ENCODE measurements at places on chromosomes 2 and 18. TPM values are rescaled to one million over a fixed set of nuclear protein-coding genes. Genes with fewer than 3 reads are reported as not detected.

The GAREM1 gene
- polyA plus RNA-seq, result 5.6 TPM

The CNTNAP5 gene
- polyA plus RNA-seq, result not detected

The TMEM200C gene
- polyA plus RNA-seq, result 0.34 TPM

The AMER3 gene
- 0.11 TPM for polyA plus RNA-seq

The MYO5B gene
- polyA plus RNA-seq, result 8.2 TPM

The GNAL gene
- polyA plus RNA-seq, result 1.2 TPM

The BMPR2 gene
- polyA plus RNA-seq, result 4.1 TPM

The UGT1A5 gene
- not detected for polyA plus RNA-seq

The COPS9 gene
- polyA plus RNA-seq, result 335 TPM

The EMX1 gene
- 0.10 TPM for polyA plus RNA-seq

The PDE11A gene
- polyA plus RNA-seq, result 0.72 TPM

The FN1 gene
- 51.9 TPM for polyA plus RNA-seq

The CD28 gene
- polyA plus RNA-seq, result 0.59 TPM

The B4GALT6 gene
- polyA plus RNA-seq, result 1.9 TPM

The IGFBP5 gene
- 172 TPM for polyA plus RNA-seq

The METTL5 gene
- 76.0 TPM for polyA plus RNA-seq

The USP14 gene
- polyA plus RNA-seq, result 17.7 TPM

The PRKD3 gene
- 17.8 TPM for polyA plus RNA-seq

The HOXD4 gene
- polyA plus RNA-seq, result 3.8 TPM

The TCF7L1 gene
- 22.3 TPM for polyA plus RNA-seq

The C1GALT1C1L gene
- polyA plus RNA-seq, result 2.5 TPM

The PLGLB2 gene
- polyA plus RNA-seq, result 1.9 TPM

The RBM44 gene
- 0.12 TPM for polyA plus RNA-seq

The CD207 gene
- polyA plus RNA-seq, result 0.67 TPM

The TCF23 gene
- 0.01 TPM for polyA plus RNA-seq

The HS6ST1 gene
- 18.9 TPM for polyA plus RNA-seq

The LIPG gene
- polyA plus RNA-seq, result 6.8 TPM

The SCN2A gene
- polyA plus RNA-seq, result 0.04 TPM

The COL4A3 gene
- 0.78 TPM for polyA plus RNA-seq

The MRPL30 gene
- polyA plus RNA-seq, result 11.5 TPM

The CFAP210 gene
- polyA plus RNA-seq, result 0.05 TPM

The ACMSD gene
- polyA plus RNA-seq, result not detected

The DLGAP1 gene
- 0.06 TPM for polyA plus RNA-seq

The LRATD1 gene
- 0.54 TPM for polyA plus RNA-seq

The TUBA3D gene
- not detected for polyA plus RNA-seq

The CIB4 gene
- polyA plus RNA-seq, result 0.16 TPM

The SP5 gene
- polyA plus RNA-seq, result 0.18 TPM

The LYG2 gene
- not detected for polyA plus RNA-seq

The PTPRN gene
- polyA plus RNA-seq, result 15.5 TPM

The CAPN14 gene
- polyA plus RNA-seq, result 0.19 TPM

The SLC14A1 gene
- 2.7 TPM for polyA plus RNA-seq

The B3GNT7 gene
- 1.1 TPM for polyA plus RNA-seq

The ANKRD36 gene
- polyA plus RNA-seq, result 4.2 TPM

The SCYGR5 gene
- polyA plus RNA-seq, result not detected

The TEKT4 gene
- not detected for polyA plus RNA-seq

The PSMA8 gene
- polyA plus RNA-seq, result not detected

The DSG1 gene
- polyA plus RNA-seq, result not detected

The OXER1 gene
- 0.34 TPM for polyA plus RNA-seq

The RAD51AP2 gene
- polyA plus RNA-seq, result not detected

The ANKRD12 gene
- polyA plus RNA-seq, result 5.4 TPM

The EVX2 gene
- polyA plus RNA-seq, result not detected

The PROKR1 gene
- polyA plus RNA-seq, result 1.1 TPM

The MARCO gene
- polyA plus RNA-seq, result 10.1 TPM

The GCFC2 gene
- 8.0 TPM for polyA plus RNA-seq

The GCG gene
- 258 TPM for polyA plus RNA-seq

Data from adipose tissue (tissue), 3 donors.